ENCODE measurements at places on chromosomes 2 and 18.
A peak's percentile ranks its signal among the peaks of the same experiment; 100 is the strongest.

- no peak for DNase-seq
Observed at GRCh38 chr2:96537066-96537733, 648 bp downstream of the ARID5A start.

DNA sequence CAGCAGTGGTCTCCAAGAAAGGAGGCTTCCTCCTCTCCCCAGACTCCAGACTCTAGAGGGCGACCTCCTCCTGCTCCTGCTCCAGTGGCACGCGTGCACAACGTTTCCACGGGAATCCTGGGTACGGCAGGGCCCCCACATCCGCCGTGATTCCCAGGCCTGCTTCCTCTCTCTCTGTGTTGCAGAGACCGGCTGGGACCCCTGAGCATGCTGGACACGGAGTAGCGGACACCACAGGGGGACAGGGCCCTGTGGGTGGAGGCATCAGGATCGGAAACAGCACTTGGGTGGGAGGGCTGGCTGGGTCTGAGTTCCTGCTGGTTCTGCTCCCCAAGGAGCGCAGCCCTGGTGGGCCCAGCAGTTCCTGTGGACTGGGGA, 75.9 kb upstream of the SLC35G4 start:
- DNase-seq, result no peak

DNA sequence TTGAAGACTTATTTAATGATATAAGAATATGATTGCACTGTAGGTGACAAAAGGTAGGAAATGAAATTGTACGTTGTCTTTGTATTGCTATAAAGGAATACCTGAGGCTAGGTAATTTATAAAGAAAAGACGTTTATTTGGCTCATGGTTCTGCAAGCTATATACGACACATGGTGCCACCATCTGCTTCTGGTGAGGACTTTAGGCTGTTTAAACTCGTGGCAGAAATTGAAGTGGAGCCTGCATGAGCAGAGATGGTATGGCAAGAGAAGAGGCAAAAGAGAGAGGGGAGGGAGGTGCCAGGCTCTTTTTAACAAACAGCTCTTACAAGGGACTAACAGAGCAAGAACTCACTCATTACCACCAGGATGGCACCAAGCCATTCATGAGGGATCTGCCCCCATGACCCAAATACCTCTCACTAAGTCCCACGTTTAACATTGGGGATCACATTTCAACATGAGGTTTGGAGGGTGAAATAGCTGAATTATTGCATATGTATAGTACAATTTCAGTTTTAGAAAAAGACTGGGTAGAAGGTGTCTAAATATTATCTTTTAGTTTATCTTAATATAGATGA, 86.8 kb downstream of the GULP1 start:
- DNase-seq, result no peak

DNA sequence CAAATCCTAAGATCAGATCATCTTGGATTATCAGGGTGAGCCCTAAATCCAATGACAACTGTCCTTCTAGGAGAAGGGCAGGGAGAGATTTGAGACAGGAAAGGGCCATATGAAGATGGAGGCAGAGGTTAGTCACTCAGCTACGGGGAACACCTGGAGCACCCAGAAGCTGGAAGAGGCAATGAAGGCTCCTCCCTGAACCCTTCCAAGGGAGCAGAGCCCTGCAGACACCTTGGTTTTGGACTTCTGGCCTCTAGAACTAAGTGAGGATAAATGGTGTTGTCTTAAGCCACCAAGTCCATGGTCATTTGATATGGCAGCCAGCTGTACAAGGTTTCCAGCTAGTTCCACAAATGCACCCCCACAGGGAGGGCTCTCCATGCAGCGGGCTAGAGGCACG, 6.9 kb upstream of the PTPN2 start:
- DNase-seq, result no peak

- no peak for DNase-seq
Observed at GRCh38 chr18:36629836-36630235, 199.0 kb downstream of the TPGS2 start.

- no peak for DNase-seq
Observed at GRCh38 chr2:158045362-158045761, 56.3 kb upstream of the UPP2 start.

- DNase-seq, result no peak
Observed at GRCh38 chr2:112474844-112475486, 7.0 kb upstream of the TTL start.

GRCh38 chr2:221429741-221430491, 142.2 kb downstream of the EPHA4 start:
- DNase-seq, result no peak

DNA sequence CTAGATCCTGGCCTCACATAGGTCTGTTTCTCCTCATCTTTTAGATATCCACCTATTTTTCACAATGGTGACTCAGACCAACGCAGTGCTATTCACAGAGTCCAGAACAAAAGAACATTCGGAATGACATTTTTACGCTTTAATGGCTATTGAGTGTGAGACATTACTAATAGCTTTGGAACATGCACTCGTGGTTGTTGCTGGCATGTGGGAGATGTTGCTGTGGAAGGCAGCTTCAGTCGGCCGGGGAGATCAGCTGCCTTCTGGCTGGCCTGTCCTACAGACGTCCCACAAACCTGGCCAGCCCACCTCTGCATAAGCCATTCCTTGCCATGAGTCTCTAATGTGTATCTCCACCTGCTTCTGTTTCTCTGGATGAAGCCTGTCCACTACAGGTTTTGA, 3.4 kb downstream of the MBP start:
- no peak for DNase-seq

- DNase-seq, result no peak
Observed at GRCh38 chr2:12207491-12207890, 461.1 kb downstream of the LPIN1 start.

GRCh38 chr2:60439219-60439974, 114.1 kb downstream of the BCL11A start:
- no peak for DNase-seq

DNA sequence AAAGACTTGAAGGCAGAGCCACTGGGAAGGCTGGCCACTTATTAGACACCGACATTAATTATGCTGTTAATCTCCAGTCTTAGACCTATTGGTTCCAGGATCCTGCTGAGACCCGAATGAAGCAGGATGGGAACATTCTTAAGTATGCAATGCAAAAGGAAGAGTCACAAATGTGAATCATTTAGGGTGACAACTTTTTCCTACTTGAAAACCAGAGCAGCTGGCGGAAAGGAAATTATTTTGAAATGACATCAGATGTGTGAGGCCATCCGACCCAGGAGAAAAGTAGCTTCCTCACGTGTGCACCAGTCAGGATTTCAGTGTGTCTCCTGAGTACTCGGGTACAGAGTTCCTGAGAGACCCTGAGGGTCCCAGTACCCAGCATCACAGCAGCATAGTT, 222.9 kb upstream of the NCKAP5 start:
- DNase-seq, result no peak

GRCh38 chr2:3427272-3427671, 47.8 kb downstream of the TRAPPC12 start:
- no peak for DNase-seq

DNA sequence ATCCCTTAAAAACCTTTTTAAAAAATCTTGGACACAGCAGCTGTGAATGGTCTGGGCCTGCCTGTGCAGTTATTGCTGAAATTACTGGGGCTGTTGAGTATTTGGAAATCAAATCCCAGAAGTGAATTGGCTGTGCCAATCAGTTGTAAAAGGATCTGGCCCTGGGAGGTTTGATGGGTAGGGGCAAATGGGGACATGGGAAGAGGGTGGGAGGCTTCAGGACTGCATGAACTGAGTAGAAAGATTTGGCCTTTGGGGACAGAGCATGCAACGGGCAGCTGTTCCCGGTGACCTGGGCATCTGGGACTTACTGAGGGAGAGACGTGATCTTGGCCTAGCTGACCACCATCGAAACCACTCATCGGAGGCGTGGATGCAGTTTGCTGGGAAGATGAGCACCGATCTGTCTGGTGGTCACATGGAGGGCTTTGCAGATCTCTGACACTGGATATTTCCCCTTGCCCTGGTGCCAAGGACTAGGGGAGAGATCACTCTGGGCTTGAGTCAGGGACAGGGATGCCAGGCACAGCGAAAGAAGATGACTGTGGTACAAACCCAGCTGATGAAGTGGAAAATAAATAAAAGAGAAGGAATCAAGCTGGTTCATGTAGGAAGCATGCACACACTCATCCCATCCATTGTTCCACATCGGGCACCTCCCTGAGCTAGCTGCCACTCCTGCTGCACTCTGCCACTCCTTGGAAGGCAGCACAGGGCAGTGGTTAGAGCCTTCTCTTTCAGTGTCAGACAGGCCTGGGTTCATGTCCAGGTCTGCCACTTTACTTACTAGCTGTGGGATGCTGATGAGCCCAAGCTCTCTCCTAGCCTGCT, 58.4 kb downstream of the SEMA4F start:
- DNase-seq, result no peak

DNA sequence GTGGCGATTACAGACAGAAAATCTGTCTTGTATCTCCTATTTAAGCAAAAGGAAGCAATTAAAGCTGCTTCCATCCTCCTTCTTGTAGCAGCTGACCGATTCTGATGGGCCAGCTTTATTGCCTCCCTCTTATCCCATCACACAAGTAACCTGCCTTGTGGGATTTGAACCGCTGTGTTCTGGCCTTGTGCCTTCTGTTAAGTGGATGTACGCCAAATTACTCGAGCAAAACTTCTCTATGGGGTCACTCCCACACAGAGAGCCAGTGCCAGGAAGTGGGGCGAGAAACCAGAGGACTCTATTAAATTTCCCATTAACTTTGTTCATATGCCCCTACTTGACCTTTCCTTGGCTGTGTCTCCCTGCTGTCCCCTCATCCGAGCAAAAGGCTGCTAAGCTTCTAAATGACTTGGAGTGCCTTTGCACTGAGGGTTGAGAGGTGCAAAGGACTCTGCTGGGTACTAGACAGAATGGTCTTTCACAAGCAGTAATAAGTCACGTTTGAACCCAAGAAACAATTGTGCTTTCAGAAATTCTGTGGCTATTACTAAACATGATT, 672.5 kb downstream of the MBD2 start:
- no peak for DNase-seq

DNA sequence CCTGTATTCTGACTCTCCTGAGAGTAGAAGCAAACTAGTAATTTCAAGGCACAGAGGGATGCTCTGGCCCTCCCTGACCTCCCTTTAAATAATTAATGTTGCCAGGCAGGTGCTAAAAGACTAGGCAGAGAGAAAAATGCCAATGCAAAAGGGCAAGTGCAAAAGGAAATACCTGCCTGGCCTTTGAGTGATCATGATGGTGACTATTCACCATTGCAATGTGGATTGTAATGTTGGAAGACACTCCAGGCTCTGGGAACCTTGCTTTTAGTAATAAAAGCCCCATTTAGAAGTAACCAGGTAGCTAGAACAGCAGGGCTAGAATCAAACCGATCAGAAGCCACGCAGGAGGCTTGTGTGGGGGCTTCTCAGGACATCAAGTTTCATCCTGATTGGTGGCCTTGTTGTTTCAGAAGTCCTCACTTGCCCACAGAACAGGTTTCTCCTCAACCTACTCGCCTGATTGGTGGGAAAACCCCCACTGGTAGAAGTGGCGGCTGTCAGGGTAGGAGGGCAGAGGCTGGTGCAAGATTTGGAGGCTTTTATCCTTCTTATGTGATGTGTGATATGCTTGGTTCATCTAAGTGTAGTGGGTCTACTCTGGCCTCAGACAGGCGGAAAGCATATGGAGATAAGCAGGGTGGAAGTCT, 16.0 kb upstream of the CHRNA1 start:
- DNase-seq, result no peak

DNA sequence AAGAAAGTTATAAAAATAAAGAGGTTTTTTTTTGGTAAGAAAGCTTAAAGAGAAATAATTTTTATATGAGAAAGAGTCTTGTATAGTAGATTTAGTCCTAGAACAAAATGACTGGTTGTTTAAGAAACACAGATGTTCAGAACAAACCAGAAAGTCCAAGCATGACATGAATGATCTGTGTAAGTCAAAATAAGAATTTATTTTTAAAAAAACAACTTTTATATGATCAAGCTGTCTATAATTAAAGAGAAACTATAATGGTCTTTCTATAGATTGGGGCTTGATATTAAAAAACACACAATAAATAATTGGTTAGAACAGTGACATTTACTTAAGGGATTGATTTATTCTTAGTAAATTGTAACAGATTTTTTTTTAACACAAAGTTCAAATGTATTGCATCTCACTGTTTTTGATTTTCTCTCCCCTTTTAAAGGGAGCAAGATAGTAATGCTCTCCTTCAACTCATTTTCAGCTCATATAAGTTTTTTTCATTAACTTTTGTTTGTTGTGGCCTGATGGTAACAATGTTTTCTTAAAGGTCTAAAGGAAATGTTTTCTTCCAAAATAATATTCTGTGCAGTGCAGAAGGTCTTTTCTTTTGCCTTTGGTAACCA, 1256.8 kb downstream of the LRP1B start:
- DNase-seq, result no peak

DNA sequence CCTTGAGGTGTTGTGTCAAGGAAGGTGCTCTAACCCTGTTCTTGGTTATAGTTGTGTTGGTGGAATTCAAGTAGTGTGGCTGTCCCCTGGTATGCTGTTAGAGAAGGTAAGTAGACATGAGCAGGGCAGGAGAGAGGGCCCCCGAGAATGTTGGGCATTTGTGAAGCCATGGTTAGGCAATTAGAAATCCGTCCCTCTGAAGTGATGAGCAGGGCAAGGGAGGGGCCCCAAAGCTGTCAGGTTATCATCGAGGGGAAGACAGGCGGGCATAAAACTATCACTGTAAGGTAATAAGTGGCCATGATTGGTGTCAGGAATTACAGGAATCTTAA, 5.2 kb downstream of the XRCC5 start:
- no peak for DNase-seq

DNA sequence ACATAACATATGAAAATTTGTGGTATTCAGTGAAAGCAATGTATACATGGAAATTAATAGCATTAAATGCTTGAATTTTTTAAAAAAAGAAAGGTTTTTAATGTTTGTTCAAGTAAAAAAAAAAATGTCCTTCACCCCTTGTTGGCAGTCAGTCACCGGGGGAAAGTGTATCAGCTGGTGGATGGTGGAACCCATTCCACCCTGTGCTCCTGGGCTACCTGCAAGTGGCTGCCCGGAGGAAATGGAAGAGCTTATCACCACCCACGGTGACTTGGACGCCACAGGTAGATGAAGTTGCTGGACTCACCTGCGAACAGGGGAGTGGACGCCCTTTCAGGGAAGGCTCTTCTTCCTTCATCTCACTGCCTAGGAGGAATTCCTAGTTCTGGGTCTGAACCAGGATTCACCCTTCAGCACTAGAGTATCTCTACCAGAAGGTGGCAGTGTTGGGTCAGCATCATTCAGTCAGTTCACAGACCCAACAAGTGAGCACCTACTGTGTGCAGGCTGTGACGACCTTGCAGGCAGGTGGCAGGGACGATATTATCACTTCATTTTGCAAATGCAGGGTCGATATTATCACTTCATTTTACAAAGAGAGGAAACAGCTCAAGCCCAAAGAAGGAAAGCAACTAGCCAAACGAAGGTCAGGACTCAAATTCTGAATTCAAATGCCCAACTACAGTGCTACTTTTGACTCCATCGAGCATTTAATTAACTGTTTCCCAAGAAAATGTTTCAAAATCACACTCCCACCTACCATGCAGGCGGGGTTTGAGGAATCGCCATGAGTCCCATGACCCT, 35.8 kb downstream of the CIB4 start:
- peak; percentile 30 for DNase-seq

GRCh38 chr2:208454861-208455260, 48.3 kb downstream of the PTH2R start:
- DNase-seq, result no peak
